Liver (tissue), 10 donors: ENCODE measurements at places on chromosomes 4 and X.

GRCh38 chr4:89640620-89641366, 196.2 kb downstream of the SNCA start:
- DNase-seq = peak; percentile 49

GRCh38 chrX:27910412-27910811, 70.8 kb downstream of the DCAF8L1 start:
- no peak for DNase-seq

DNA sequence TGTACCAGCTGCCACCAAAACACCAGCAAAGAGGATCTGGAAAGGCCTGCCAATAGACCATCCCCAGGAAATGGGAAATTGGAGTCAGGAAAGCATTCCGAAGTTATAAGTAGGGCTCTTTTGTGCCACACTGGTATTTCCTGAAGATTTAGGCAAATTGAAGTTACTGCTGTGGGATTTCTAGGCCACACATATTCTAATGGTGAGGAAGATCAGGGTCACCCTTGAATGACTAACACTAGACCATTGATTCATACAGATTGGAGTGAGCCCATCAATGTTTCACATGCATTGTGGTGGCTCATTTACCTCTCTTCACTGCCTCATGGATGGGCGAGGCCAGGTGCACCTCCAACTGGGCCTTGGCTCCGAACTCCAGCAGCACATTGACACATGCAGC, 22.6 kb downstream of the ASB11 start:
- DNase-seq = no peak

DNA sequence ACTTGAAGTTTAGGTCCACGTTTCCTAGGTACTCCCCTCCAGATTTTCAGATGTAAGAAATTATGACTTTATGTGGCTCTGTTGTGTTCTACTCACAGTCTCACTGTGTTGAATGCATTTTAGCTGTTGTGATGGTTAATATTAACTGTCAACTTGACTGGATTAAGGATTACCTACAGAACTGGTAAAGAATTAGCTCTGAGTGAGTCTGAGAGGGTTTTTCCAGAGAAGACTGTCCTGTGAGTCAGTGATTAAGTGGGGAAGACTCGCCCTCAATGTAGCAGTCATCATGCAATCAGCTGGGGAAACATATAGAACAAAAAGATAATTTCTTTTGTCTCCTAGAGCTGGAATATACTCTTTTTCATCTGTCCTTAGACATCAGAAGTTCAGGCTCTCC, 493.4 kb downstream of the ACTRT1 start:
- no peak for DNase-seq

DNA sequence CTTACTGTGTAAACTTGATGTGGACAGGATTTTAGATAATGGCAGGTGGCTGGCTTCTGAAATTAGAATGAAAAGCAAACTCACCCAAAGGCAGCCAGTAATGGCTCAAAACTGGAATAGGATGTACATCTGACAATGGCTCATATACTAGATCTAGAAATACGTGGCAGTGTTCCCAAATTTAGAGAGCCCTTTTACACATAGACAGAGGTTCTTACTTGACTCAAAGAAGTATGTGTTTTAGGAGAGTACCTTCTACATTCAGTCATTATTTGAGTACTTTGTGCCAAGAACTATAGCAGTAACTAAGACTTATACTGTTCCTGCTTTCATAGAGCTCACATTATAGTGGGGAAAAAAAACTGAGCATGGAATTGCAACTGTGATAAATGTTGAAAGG, 48.0 kb downstream of the UBE2K start:
- no peak for DNase-seq

- DNase-seq = no peak
Observed at GRCh38 chrX:104318330-104319009, 63.7 kb upstream of the ESX1 start.

GRCh38 chr4:73872316-73873108, 3.3 kb downstream of the CXCL1 start:
- no peak for DNase-seq

- DNase-seq = no peak
Observed at GRCh38 chrX:18542905-18543304, 117.5 kb downstream of the CDKL5 start.

DNA sequence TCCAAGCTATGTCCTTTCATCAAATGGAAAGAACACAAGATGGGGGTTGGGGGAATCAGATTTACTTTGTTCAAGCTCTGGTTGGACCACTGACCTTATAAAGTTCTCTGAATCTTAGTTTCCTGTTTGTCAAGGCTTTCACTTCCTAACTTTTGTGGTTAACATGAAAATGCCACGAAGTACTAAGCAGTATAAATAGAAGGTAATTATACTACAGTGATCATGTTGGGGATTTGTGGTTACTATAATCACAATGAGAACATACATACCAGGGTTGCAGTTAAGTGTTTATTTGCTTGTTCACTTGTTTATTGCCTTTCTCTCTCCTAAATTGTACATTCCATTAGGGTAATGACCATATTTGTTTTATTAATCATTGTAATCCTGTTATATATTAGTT, 53.2 kb downstream of the SPRY1 start:
- DNase-seq = no peak

GRCh38 chr4:52936729-52937128, 74.6 kb downstream of the RASL11B start:
- DNase-seq = no peak

DNA sequence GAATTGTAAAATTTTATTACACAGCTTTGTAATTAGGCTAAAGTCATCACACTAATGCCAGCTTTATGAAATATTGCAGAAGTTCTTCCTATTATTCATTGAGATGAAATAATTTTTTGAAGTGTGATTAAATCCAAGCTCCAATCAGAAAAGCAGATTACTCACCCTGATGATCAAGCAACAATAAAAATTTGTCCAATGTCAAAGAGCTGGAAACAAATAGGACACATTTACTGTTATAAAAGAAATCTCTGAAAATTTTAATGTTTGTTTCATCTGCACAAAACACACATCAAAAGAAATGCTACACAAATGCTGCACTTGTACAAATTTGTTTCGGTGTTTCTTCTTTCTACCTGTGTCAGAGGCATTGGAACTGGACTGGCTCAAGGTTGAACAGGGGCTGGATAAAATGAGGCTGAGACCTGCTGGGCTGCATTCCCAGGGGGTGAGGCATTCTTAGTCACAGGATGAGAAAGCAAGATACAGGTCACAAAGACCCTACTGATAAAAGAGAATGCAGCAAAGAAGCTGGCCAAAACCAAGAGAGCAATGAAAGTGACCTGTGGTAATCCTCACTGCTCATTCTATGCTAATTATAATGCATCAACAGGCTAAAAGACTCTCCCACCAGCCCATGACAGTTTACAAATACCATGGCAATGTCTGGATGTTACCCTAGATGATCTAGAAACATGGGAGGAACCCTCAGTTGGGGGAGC, 78.3 kb downstream of the GASK1B start:
- DNase-seq = no peak

DNA sequence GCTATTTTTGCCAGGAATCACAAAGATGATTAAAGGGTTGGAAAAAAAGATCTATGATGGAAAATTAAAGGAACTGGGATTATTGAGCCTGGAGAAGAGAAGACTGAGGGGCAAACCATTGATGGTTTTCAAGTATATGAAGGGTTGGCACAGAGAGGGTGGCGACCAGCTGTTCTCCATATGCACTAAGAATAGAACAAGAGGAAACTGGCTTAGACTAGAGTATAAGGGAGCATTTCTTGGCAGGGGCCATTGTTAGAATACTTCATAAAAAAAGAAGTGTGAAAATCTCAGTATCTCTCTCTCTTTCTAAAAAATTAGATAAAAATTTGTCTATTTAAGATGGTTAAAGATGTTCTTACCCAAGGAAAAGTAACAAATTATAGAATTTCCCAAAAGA, 75.1 kb downstream of the NPNT start:
- DNase-seq = no peak

DNA sequence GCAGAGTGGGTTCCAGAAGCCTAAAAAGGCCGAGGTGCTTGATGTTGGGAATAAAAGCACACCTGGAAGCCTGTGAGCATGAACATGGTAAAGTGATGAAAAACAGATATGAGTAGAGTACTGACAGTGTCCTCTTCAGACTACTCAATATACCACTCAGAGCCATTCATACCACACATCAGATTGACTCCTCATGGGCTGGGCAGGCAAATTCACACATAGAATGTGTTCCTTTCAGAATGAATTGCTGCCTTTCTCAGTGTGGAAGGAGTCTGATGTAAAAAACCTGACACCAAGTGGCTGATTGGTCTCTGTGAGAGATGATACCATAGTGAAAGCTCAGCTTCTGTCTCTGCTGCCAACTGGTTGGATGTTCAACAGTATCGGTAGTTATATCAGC, 442.7 kb downstream of the RAPGEF2 start:
- DNase-seq = no peak

DNA sequence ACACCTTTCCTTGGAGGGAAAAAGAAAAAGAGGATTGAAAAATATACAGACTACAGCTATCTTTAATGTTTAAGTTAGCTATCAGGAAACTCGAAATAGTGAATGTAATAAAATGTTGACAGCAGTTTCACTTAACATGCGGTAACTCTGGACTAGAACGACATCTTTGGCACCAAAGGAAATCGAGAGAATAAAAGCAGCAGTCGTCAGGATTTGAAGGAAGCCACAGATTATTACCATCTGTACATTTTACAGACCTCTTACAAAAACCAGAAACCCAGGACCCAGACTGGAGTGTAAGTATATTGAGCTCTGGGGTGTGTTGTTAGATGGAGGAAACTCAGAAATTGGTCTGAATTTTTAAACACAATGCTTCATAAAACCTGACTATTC, 51.6 kb upstream of the STOX2 start:
- DNase-seq = no peak

DNA sequence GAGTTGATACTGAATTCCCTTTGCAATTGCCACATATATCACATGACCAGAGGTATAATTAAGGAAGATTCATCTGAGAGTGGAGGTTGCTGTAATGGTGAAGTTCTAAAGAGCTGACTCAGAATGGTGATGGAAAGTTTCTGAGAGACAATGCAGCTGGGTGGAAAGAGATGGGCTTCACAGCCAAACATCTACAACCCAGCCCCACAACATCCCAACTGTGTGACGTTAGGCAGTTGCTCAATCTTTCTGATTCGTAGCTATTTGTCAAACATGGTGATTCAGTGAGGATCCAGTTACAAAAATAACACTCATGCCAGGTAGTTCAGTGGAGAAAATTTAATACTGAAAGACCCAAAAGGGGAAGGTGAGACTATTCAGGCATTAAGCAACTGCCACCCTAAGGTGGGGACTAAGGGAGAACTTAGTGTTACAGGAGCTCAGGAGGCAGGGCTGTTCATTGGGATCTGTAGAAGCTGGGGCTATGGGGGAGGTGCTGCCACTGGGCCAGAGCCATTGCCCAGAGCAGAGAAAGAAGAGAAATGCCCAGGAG, 6.9 kb upstream of the AFF1 start:
- no peak for DNase-seq

GRCh38 chr4:12791536-12791935, 692.6 kb downstream of the RAB28 start:
- no peak for DNase-seq

GRCh38 chr4:147284935-147285334, 196.0 kb upstream of the EDNRA start:
- no peak for DNase-seq

GRCh38 chrX:30876367-30876766, 12.7 kb downstream of the TAB3 start:
- DNase-seq = no peak

DNA sequence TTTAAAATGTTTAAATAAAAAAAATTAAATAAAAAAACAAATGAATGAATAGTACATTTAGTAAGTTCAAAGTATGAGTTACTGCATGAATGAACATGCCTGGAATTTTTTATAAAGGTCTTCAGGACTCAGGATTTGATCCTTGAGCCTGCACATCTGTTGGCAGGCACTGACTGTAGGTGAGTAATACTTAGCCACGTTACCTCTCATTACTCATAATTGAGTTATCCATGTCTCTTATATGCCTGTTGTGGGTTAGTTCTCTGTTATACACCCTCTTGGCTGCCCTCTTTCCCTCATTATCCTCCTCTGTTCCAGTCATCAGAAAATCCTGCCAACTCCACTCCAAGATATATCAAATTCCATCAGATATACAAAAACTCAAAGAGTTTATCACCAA, 276.0 kb downstream of the FBXW7 start:
- DNase-seq = no peak

DNA sequence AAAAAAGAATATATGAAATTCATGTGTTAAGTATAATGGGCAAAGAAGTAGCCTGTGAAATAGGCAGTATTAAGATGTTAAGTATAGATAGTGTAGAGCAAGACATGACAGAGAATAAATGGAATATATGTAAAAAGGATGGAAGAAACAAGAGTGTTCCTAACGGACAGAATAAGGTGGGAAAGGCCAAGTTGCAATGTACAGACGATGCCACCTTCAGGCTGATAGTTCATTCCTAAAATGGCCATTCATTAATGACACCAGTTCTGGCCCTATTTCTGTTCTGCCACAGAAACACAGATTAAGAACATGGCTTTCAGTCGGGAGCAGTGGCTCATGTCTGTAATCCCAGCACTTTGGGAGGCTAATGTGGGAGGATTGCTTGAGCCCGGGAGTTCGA, 4.4 kb upstream of the FAM184B start:
- DNase-seq = no peak

DNA sequence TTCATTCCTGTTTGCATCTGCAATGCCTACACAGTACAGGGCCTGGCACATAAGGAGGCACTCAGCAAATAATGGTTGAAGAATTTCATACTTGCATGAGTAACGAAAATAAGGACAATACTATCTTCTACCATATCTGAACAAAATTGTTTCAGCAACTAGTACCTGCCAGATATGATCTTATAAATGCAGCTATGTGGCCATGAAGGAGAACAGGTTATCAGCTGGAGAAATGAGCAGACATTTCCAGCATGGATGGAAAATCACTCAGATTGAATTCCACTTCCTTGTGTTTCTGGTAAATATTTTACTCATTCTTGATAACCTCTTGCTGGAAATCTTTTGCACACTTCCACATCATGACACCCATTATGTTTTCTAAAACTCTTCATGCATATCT, 204.0 kb downstream of the ADAMTS3 start:
- DNase-seq = no peak

DNA sequence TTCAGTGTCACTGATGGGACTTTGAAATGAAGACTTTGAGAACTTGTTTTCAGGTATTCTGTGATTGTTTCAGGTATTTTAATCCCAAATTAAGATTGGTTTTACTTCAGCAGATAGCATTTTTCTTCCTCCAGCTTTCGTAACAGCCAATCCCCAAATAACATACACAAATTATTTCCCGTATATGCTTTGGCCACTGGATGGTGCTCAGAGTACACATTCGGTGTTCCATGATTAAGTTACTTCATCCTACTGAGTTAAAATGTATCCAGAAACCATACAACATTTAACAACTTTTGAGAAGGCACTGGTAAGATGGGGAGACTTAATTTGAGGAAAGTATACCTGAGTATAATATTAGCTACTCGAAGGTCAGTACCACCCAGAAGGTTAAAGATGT, 233.4 kb upstream of the FAM47A start:
- DNase-seq = no peak

GRCh38 chrX:40263014-40263560, 165.3 kb upstream of the BCOR start:
- DNase-seq = no peak
